CD8-positive, alpha-beta T cell (primary cell): ENCODE measurements at places on chromosomes 2 and 18.

DNA sequence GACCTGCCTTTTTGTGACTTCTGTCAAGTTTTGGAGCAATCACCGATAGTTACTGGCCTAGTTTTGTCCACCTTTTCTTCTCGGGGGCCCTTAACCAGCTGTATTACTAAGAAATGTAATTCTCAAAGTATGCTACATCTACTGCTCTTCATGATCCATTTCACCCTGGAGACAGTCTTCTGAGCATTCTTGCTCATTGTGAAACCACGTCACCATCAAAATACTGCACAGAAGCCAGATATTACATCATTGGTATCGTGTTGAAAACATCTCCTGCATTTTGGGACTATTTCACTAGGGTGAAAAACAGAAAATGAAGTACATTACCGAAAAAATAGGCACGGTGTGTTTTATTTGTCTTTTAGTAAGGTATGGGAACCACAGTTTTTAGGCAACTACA is 11.7 kb downstream of the LYPD6B start:
- no peak for DNase-seq

DNA sequence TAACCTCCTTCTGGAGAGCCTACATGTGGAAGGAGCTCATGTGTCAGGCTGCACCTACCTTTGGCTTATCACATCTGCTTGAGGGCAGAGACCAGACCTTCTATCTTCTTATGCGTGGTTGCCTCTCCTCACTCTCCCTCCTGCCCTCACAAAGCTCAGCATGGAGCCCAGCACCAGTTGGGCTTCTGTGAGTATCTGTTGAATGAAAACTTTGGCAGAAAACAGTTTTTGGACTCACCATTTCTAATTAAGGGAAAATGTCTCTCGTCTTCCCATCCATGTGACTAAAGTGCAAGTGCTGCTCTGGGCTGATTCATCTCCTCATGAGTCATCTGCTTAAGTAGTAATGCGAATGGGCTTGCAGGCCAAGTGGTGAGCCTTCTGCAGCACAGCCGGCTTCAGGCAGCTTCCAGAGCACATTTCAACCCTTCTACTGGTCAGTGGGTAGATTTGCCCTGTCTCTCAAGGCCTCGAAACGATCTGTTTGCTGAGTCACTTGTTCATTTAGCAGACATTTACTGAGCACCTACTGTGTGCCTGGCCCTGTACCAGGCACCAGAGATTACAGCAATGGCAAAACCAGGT is 102.6 kb downstream of the VSNL1 start:
- peak; percentile 14 for DNase-seq

DNA sequence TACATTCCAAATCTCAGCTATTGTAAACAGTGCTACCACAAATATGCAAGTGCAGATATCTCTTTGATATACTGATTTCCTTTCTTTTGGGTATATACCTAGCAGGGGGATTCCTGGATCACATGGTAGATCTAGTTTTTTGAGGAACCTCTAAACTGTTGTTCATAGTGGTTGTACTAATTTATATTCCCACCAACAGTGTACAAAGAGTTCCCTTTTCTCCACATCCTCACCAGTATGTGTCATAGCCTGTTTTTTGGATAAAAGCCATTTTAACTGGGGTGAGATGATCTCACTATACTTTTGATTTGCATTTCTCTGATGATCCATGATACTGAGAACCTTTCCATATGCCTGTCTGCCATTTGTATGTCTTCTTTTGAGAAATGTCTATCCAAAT is 6.3 kb upstream of the CCNT2 start:
- no peak for DNase-seq

DNA sequence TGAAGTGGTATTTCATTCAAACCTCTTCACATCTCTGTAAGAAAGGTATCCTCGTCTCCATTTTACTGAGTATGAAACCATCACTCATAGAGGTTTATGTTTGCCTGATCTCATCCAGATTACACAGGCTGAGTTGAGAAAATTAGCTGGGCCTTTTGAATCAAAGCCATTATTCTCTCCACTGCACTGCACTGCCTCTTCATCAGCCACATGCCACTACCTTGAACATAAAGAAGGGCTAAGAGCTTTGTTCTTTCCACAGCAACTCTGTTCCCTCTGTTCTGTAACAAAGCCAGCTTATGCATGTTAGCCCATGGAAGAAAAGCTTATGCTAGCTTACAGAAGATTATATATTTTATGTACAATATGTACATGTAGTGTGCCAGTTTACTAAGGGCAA is 362.6 kb upstream of the DLGAP1 start:
- no peak for DNase-seq

- DNase-seq = no peak
These were observed 97.1 kb downstream of the MGAT5 start for GRCh38 chr2:134351016-134351415.

DNA sequence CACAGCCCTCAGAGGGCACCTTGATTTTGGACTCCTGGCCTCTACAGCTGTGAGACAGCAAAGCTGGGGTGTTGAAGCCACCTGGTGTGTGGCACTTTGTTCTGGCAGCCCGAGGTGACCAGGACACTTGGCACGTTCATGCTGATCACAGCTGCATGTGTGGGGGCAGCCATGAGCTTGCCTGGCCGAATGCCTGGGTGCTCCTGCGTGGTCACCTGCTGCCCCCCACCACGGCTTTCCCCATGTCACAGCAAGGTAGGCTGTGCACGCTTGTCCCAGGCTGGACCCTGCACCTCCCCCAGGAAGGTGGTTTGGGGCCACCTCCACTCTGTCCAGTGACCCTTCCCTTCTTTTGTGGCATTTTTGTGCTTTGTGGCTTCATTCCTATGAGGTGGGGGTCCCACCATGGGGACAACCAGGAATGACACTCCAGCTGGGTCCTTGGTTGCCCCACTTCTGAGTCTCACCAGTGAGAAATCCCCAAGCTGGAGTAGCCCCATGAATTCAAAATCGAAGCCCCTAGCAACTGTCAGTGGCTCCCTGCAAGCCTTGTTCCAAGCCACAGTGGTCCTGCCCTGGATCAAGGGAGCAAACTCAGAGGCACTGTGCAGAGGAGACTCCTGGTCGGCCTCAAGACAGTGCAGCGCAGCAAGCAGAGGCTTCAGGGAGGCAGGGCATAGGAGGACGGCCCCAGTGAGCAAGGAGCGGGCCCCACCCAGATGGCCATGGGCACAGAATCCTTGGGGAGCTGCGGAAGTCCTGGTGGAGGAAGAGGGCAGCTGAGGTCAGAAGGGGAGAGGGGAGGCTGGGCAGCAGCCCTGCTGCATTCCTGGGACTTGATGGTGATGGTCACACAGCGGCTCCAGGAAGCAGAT is 121.4 kb upstream of the HS6ST1 start:
- no peak for DNase-seq

DNA sequence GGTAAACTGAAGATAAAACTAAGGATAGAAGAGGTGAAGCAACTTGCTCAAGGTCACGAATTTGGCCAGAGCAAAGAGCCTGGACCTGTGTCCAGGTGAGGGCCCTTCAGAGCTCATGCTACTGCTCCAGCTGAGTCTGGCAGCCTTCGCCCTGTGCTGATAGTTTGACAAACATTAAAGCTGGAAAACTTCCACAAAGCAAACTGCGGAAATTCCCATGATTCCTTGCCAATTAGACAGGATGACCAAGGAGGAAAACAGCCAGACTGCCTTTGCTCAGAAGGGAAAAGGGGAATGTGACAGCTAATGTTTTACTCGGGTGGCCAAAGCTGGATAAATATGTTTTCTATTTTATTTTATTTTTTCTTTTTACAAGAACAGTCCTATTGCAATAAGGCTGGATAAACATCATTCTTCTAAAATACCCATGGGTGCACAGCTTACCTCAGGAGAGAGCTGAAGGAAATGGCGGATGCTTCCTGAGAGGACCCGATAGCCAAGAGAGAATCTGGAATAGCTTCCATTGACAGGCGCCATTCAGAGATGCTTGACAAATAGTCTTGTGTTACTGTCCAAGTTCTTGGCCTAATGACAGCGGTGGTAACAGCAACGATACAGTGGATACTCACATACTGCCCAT is 5.3 kb upstream of the CTAGE1 start:
- no peak for DNase-seq

DNA sequence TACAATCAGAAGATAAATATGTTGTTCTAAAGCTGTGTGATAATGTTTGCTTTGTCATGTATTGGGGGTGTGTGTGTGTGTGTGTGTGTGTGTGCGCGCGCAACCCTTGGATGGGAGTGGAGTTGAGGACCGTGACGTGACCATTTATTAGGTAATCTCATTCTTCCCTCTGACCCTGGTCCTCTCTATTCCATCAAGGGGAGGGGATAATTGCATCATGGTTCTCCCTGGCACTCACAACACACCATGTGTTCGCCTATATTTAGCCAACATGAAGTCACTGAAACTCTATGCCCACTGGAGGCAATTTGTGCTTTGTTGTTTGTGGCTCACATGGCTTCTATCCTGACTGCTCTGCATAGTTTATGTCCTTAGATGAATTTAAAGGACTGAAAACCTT is 79.8 kb upstream of the LRPPRC start:
- no peak for DNase-seq

GRCh38 chr18:44067186-44067585 is 613.5 kb upstream of the SETBP1 start:
- no peak for DNase-seq

DNA sequence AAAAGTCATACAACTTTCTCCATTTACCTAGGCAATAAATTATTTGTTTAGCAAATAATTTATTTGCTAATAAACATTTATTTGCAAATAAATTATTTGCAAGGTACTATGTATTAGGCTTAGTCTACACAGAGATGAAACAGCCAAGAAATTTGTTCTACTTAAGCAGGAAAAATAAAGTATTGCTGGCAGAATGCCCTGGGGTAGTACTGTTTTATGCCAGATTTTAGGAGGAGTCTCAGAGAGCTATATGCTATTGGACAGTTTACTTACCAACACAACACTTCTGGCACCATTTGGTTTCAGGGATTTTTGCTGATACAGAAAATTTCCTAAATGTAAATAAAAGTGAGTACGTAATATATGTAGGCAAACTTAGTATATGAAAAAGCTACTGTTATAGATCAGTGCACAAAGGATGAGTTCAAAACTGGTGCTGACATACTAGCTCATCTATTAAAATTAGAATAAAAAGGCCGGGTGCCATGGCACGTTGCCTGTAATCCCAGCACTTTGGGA is 23.2 kb upstream of the CDKL4 start:
- no peak for DNase-seq

DNA sequence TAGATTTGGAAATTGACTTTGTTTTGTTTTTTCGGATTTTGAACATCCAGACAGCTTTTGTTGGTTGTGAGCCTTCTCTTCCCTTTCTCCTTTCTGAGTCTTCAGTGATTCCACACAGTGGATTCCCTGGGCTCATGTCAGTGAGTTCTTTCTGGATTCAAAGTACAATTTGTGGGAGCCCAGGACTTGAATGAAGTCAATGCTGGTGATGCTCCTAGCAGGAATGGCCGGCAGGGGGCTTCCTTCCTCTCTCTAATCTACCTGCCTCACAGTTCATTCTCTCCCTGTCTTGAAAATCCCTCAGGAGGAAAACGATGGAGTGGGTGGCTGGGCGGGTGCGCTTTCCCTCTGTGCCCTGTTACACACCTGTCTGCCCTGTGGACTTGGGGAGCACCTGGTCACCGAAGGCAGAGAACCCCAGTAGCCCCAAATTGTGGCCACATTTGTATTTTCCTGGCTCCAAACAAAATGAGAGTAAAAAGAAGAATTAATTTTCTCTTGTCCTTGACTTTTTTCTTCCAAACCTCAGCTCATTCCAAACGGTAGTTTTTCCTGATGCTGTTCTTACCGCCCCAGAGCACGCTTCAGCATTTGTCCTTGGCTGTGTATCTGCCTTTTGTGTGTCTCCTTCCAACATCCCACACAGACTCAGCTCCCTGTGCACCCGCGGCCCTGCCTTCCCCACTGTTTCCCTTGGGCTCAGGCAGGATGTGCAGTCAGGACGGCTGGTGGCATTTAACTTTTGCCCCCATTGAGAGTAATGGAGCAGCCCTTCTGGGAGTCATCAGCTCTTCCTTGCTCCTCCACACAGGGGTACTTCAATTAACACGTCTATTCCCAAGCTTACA is 86.6 kb downstream of the MARCO start:
- no peak for DNase-seq

- no peak for DNase-seq
These were observed 124.1 kb upstream of the SLC38A11 start for GRCh38 chr2:165079432-165079831.

DNA sequence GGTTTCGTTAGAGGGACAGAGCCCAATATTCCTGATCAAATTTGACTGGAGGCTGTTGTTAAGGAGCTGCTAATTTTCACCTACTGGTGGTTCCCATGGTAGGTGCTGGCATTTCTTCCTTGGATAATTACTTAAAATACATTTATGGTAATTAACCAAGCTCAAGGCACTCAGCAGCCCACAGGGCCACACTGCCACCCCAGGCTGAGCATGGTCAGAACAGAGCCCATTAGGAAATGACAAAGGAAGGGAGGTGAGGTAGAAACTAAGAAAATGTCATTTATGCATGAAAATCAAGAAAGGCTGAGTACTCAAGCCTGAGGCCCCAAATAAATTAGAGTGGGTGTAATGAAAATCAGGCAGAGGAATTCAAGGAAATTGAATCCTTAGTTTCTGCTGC is 510.2 kb upstream of the GYPC start:
- no peak for DNase-seq

DNA sequence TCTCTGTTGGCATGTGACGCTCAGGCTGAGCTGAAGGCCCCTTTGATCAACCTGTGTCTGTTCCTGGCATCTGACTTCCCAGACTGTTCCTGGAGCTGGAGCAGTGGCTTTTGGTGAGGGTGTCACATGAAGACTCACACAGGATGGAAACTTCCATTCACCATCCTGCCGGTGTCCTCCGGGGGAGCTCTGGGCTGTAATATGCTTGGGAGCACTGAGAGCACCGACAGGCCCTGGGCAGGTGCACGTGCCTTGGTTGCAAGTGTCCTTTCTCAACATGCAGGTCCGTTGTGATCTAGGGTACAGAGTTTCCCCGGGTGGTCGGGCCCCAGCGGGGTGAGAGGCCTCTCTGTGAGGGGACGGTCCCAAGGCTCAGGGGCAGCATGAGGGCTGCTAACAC is 24.8 kb upstream of the GBX2 start:
- DNase-seq = no peak

- no peak for DNase-seq
These were observed 18.3 kb downstream of the POU3F3 start for GRCh38 chr2:104871972-104872865.

DNA sequence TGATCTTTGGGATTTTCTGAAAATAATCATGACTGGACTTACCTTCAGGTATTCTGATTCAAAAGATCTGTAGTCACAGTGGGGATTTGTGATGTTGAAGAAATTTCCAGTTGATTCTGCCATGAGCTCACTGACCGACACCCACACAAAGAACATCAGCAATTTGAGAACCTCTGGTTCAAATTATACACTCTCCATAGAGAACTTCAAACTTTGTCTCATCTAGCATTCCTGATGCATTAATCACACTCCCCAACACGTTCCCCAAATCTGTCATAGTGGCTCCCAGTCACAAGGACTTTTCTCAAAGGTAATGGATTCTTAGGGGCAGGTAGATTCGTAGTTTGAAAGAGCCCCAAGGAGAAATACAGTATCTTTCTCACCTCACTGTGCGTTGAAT is 584.3 kb downstream of the FBXO15 start:
- no peak for DNase-seq

- DNase-seq = no peak
These were observed 193.6 kb downstream of the MTCL1 start for GRCh38 chr18:8899000-8899399.

GRCh38 chr2:110113961-110114591 is 1.5 kb downstream of the MALL start:
- no peak for DNase-seq

GRCh38 chr2:167784084-167784425 is 463.3 kb downstream of the STK39 start:
- no peak for DNase-seq

GRCh38 chr2:12715258-12716031 is 1.3 kb upstream of the TRIB2 start:
- DNase-seq = no peak
